ENCODE measurements at places on chromosomes 3 and 15. TPM values are rescaled to one million over a fixed set of nuclear protein-coding genes. Genes with fewer than 3 reads are reported as not detected.

STRA6 gene
- total RNA-seq, result 0.52 TPM

DISP2 gene
- 0.05 TPM for total RNA-seq

SLC25A36 gene
- total RNA-seq, result 62.3 TPM

ALDH1A2 gene
- 1.4 TPM for total RNA-seq

PLCL2 gene
- total RNA-seq, result 4.3 TPM

CAMK2N2 gene
- total RNA-seq, result not detected

FRMD5 gene
- 0.15 TPM for total RNA-seq

EEF1AKMT4 gene
- total RNA-seq, result 5.9 TPM

GPR160 gene
- 2.8 TPM for total RNA-seq

AP3B2 gene
- total RNA-seq, result 6.2 TPM

SLC22A13 gene
- 0.13 TPM for total RNA-seq

CLDN16 gene
- 1.1 TPM for total RNA-seq

CHRM5 gene
- not detected for total RNA-seq

SMAD6 gene
- 5.7 TPM for total RNA-seq

HTD2 gene
- 9.5 TPM for total RNA-seq

CCDC54 gene
- total RNA-seq, result not detected

KNG1 gene
- total RNA-seq, result not detected

RHCG gene
- total RNA-seq, result 23.8 TPM

SCN5A gene
- 0.39 TPM for total RNA-seq

BOC gene
- total RNA-seq, result 75.3 TPM

PLSCR2 gene
- not detected for total RNA-seq

CLEC3B gene
- total RNA-seq, result 25.1 TPM

GABRA5 gene
- not detected for total RNA-seq

SLC28A2 gene
- not detected for total RNA-seq

EBLN2 gene
- total RNA-seq, result 0.93 TPM

ITIH1 gene
- not detected for total RNA-seq

RBMS3 gene
- 21.8 TPM for total RNA-seq

KCTD6 gene
- total RNA-seq, result 9.4 TPM

LPP gene
- 81.1 TPM for total RNA-seq

CYP8B1 gene
- not detected for total RNA-seq

RLBP1 gene
- total RNA-seq, result not detected

TRPM1 gene
- 8.9 TPM for total RNA-seq

TRPM7 gene
- 31.3 TPM for total RNA-seq

PIK3R4 gene
- total RNA-seq, result 38.4 TPM

STT3B gene
- total RNA-seq, result 68.3 TPM

IGDCC3 gene
- total RNA-seq, result not detected

CSTA gene
- 283 TPM for total RNA-seq

GOLGA6L9 gene
- total RNA-seq, result 5.8 TPM

ROPN1 gene
- not detected for total RNA-seq

SEMA3B gene
- 3.4 TPM for total RNA-seq

GOLGA8Q gene
- 0.13 TPM for total RNA-seq

CCDC80 gene
- total RNA-seq, result 7.4 TPM

IMPG2 gene
- total RNA-seq, result 0.11 TPM

PLA2G4D gene
- total RNA-seq, result 31.5 TPM

All from lower leg skin (tissue), 4 donors.